C1 segment of cervical spinal cord (tissue), 14 donors: ENCODE measurements at places on chromosomes 3 and 15.

DNA sequence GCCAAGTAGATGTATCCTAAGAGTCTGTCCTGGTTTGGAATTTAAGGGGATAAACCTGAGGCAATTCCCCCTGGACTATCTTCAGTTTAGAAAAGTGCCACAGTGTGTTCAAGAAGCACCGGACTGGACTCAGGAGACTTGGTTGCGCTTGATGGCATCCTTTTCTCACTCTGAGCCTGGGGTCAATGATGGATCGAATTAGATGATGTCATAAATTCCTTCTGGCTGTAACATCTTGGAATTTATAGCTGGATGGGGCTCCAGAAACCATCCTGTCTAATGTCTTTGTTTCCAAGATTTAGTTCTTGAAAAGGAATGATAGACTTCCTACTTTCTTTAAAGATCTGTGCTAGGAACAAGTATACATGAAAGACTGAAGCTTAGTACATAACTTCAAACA lies 280.6 kb downstream of the LPP start:
- no peak for DNase-seq

DNA sequence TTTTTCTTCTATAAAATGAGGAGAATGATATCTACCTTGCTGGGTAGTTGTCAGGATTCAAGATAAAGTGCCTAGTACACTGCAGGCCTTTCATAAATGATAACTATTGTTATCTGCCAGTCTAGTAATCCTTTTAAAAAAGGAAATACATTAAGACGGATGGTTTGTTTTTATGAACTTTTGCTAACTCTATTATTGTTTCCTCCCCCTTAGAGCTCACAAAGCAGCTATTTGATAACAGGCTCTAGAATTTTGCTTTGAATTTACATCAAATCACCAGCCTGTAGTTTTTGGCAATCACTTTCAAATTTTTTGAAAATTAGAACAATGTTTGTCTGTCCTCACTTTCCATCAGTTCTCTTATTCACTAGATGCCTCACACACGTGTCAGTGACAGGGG lies 39.8 kb downstream of the BLM start:
- no peak for DNase-seq

- no peak for DNase-seq
Measured at GRCh38 chr3:194386066-194386465, 13.0 kb downstream of the GP5 start.

- DNase-seq: no peak
Measured at GRCh38 chr3:154123906-154124305, 2.7 kb downstream of the ARHGEF26 start.

- no peak for DNase-seq
Measured at GRCh38 chr3:176521531-176522175, 675.6 kb downstream of the TBL1XR1 start.

GRCh38 chr3:179151474-179151873 lies 3.3 kb downstream of the PIK3CA start:
- no peak for DNase-seq

DNA sequence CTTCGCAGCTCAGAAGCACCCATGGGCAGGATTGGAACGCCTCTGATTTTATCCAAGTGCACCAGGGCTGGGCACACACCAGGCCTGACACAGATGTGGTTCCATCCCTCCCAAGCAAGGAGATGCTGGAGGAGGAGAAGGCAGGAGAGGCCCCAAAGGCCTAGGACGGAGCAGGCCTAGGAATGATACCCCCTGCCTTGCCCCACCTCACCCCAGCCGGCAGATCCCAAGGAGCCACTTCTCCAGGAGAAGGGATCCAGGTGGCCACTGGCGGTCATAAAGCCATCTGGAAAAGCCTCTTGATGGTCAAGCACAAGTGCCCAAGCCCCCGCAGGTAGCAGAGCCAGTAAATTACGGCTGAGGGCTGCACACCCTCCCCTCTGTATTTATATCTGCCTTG lies 211.8 kb downstream of the TBC1D2B start:
- no peak for DNase-seq

GRCh38 chr3:196666001-196666867 lies 26.7 kb downstream of the NRROS start:
- peak; percentile 45 for DNase-seq

- DNase-seq: peak; percentile 19
Measured at GRCh38 chr3:161914703-161915417, 418.3 kb downstream of the OTOL1 start.

DNA sequence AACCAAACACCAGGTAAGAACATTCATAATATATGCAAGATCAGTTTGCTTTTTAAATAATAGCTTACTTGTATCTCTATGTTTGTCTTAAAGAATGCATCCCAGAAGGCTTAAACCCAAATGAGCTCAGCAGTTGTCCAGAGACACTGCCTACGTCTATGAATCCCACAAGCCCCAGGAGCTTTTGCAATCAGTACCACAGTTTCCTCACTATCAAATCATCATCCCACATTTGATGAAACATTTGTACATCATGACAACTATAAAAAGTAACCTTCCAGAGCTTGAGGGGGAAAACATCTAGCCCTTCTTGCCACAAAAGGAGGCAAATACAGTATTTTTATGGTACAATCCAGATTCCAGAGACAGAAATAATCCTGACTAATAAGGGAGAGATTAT lies 63.7 kb downstream of the ATP8B4 start:
- DNase-seq: no peak

DNA sequence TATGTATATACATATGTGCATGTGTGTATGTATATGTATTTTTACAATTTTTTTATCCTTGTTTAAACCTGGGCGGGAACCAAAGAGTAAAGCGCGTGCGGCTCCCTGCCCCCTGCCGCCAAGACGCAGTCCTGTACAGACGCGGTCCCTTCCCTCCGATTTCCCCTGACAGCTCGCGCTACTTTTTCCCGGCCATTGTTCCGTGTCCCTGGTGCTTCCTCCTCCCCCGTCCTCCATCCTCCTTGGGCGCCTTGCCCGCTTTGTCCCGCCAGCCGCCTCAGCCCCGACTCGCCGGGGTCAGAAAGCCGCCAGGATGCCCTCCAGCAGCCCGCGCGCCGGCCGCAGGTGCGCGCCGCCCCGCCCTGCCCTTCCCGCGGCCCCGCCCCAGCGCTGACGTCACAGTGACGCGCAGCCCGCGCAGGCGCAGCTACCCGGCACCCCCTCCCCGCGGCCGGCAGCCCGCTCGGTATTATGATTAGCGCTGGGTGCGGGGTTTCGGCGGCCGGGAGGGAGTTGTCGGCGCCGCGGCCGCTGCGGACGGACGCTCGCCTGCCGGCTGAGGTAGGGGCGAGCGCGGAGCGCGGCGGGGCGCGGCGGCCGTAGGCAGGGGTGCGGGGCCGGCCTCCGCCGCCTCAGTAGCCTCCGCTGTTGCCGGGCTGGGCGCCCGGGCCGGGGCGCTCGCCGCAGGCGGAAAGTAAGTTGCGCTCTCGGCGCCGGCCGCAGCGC lies at the start of gene SNRK:
SNRK (plus strand) TSS at position 426 of the 726 bp plus-strand sequence. CDS start 16,664 bp downstream, outside the sequence.
- peak; percentile 31 for DNase-seq

GRCh38 chr3:43817064-43817463 lies 126.3 kb downstream of the ABHD5 start:
- no peak for DNase-seq

DNA sequence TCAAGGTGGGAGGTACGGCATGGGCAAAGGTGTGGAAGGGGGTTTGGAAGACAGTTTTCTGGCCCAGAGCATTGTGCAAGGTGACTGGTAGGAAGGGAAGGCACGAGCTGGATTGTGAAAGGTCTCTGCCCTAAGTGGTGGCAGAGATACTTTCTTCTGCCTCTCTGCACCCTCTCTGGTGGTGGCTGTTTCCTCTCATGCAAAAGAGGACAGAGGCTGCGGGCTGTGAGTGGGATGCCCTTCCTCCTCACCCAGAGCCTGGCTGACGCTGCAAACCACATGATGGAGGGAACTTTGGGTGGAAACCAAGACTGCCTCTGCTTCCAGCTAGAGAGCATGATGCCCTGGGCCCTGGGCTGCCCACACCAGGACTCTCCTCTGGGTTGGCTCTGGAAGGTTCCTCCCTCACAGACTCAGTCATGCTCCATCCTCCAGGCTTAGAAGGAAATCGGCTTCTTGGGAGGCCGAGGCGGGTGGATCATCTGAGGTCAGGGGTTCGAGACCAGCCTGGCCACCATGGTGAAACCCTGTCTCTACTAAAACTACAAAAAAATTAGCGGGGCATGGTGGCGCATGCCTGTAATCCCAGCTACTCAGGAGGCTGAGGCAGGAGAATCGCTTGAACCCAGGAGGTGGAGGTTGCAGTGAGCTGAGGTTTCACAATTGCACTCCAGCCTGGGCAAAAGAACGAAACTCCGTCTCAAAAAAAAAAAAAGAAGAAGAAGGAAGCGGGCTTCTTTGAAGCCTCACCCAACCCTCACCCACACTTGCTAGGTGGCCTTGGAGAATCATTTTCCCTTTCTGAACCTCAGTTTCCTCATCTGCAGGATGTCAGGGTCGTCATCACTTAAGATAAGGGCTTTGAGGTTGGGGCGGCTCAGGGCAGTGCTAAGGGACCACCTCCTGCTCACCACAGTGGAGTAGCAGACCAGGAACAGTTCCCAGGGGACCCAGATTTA lies 8.3 kb downstream of the PSTPIP1 start:
- no peak for DNase-seq

- DNase-seq: no peak
Measured at GRCh38 chr15:68205558-68205944, 419 bp upstream of the CALML4 start.

GRCh38 chr15:71374607-71375352 lies 259.5 kb downstream of the THSD4 start:
- DNase-seq: no peak

GRCh38 chr3:452221-452620 lies 255.7 kb downstream of the CHL1 start:
- no peak for DNase-seq

DNA sequence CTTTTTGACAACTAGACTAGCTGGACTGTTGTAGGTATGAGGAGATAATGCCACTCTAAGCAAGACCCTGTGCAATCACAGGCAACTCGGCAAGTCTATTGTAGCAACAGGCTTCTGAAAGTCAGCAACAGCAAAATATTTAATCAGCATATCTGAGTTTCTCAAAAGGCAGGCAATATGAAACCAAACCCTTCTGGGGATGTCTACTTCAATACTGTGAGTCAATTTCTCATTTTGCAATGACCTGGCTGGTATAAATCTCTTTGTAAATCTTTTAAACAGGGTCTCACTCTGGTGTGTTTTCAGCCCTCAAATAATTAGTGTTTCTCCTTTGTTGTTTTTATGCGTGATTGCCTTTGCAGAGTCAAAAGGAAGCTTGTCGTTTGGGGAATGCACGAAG lies 1044.5 kb downstream of the NTRK3 start:
- no peak for DNase-seq

DNA sequence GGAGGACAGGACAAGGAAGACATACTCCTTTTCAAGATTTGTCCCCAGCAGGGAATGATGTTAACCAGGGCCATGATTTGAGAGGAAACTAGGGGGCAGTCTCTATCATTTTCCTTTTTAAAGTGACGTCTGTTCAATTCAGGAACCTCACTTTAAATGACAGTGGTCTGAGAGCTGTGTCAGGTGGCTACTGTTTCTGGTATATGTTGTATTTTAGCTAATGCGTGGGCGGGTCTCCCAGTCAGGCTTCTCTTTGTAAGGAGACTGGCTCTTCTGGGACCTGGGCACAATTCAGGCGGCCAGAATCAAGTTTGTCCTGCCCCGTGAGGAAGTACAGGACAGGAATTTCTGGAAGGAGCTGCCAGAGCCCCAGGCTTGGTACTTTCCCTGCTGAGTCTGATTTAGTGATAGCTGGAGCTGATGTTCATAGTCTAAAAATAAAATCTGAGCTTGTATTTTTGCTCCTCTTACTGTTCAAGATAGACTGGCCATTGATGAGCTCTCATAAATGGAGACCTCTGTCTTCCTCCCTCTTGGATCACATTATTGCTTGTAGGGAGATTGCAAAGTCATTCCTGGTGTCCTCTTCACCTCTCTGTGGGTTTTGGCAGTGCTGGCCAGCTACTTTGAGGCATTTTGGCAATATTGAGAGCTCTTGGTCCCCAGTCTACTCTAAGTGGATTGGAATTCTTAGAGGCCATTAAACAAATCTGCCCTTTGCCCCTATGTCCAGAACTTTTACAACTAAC lies 25.6 kb downstream of the SQOR start:
- DNase-seq: no peak

DNA sequence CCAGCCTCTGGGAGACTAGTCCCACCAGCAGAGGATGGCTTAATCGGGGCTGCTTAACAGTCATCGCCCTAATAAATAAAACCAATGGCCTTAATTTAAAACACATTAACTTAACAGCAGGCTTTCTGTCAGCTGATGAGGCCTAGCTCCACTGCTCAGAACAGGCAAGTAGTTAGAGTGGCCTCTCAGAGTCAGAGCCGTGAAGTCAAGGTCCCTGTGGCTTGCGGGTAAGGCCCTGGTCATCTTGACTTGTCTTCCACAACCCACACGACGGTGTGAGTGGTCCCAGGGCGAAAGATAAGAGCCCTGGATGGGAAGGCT lies 11.8 kb downstream of the XXYLT1 start:
- DNase-seq: no peak

DNA sequence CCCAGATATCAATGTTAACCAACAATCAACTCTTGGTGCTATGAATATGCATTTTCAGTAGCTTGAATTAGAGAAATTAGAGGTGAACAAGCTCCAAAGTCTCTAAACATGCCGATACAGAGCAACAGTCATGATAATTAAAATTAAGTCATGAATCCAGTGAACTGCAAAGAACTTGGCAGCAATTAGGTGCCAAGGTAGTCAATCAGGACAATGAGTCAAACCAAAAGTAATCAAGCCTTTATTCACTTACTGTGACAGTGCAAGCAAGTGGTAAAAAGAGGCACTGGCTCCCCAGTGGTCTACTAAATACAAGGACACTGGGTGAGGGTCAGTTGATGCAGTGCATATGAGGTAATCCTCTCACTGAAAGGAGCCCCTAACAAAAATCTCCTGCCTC lies 1.8 kb downstream of the ZNF770 start:
- DNase-seq: no peak

DNA sequence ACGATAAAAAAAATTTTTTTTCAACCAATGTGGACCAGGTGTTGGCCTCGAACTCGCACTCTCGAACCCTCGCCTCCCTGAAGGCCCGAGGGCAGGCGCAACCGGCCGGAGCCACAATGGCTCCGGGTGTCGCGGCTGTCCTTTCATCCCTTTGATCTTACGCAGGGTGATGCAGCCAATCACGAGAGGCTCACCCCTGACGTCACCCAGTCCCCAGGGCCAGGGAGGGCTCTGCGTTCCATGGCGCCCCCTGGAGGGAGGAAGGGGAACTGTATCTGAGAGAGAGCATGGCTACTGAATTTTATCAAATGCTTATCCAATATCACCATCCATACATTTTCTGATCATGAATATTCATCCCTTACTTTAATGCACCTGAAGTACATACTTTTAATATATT lies 15.4 kb upstream of the GMNC start:
- DNase-seq: no peak

GRCh38 chr3:188937389-188937788 lies 234.4 kb upstream of the TPRG1 start:
- DNase-seq: no peak
